Vagina (tissue), 2 donors: ENCODE measurements at places on chromosomes 13 and 19.

DNA sequence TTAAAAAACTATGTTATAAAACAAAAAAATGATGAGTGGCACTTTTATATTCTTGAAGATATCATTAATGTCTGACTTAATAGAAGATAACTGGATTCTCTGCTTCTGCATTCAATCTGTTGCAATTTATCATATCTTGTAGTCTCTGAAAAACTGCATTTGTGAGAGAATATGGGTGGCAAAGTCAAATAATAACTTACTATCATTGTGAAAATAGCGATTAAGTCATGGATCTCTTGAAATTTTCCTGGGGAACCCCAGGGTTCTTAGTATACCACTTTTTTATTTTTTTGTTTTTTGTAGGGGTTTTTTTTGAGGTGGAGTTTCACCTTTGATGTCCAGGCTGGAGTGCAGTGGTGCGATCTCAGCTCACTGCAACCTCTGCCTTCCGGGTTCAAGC is 127.1 kb downstream of the STOML3 start:
- DNase-seq = no peak

- DNase-seq = no peak
Measured at GRCh38 chr19:4531562-4532165, 3.4 kb downstream of the PLIN5 start.

GRCh38 chr19:33390908-33391630 is 17.6 kb downstream of the CEBPG start:
- no peak for DNase-seq

- no peak for DNase-seq
Measured at GRCh38 chr13:25727250-25727649, 324.6 kb downstream of the SHISA2 start.

GRCh38 chr13:23979361-23980159 is 82.3 kb upstream of the C1QTNF9B start:
- no peak for DNase-seq

- no peak for DNase-seq
Measured at GRCh38 chr19:1455336-1456120, 5.6 kb downstream of the APC2 start.

DNA sequence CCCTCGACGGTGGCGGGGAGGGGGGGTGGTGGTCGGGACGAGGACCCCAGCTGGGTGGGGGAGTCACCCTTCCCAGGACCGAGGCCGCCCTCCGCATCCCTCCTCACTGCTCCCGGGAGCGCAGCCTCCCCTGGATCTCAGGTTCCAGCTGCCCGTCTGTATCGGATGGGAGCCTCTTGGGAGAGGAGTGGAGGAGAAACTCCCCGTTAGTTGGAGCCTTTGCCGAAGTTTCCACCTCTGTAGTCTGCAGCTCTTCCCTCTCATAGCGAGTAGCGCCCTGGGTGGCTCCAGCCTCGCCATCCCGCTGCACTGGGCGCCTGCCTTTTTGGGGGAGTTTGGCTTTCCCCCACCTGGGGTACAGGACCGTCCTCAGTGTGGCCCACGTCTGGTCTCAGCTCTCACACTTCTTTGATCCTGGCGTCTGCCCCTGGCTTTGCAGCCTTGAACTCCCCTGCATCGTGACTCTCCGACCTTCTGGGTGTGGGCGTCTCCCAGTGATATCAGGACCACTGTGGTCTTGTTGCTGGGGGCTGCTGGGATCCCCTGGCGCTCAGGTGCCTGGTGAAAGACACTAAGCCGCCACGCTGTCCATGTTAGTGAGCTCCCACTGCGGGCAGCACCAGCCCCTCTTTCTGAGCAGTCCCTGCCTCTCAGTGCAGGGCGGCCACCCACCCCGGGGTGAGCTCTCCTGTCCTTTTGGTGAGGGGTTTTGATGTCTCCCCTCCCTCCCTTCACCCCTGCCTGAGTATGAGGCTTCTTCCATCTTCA is 1.1 kb downstream of the CNOT3 start:
- no peak for DNase-seq

DNA sequence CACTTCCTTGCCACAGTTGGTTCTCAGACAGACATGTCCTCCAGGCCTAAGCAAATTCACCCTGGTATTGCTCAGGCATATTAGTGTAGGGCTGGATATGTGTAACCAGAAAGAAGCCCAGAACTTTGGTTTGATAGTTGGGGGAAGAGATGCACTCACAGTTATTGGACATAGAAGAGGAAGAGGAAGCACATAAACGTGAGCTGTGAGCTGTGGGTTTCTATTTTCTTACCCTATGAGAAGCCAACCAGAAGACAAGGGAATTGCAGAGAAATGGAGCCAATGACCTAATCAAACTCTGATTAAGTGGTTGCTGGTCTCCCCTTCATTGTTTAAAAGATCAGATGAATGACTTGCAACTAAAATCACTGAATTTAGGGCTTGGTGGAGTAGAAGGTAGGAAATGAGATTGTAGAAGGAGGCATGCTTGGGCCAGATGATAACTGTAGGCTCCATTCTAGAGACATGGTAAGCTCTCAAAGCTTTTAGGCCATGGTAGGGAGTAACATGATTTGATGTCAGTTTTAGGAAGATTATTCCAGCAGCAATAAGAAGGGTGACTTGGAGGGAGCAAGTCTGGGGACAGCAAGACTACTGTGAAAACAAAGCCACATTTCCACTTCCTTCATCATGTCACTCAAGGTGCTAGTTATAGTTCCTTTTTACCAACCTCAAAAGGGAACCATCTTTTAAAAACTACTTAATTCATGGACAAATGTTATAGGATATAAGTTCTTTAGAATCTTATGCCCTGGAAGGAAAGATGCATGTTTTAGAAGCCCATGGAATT is 24.1 kb upstream of the WDFY2 start:
- no peak for DNase-seq

GRCh38 chr13:114259974-114260373 is 21.4 kb upstream of the UPF3A start:
- DNase-seq = no peak
